ENCODE measurements at places on chromosomes 7 and 10.

GRCh38 chr10:33352175-33352574, 17.7 kb upstream of the NRP1 start:
- no peak for DNase-seq

- no peak for DNase-seq
Observed at GRCh38 chr7:35866186-35866585, 65.3 kb downstream of the SEPTIN7 start.

- DNase-seq, result no peak
Observed at GRCh38 chr7:142275028-142275427, 17.2 kb upstream of the PRSS58 start.

GRCh38 chr7:34061149-34061548, 155.8 kb downstream of the BMPER start:
- DNase-seq, result peak; percentile 36

DNA sequence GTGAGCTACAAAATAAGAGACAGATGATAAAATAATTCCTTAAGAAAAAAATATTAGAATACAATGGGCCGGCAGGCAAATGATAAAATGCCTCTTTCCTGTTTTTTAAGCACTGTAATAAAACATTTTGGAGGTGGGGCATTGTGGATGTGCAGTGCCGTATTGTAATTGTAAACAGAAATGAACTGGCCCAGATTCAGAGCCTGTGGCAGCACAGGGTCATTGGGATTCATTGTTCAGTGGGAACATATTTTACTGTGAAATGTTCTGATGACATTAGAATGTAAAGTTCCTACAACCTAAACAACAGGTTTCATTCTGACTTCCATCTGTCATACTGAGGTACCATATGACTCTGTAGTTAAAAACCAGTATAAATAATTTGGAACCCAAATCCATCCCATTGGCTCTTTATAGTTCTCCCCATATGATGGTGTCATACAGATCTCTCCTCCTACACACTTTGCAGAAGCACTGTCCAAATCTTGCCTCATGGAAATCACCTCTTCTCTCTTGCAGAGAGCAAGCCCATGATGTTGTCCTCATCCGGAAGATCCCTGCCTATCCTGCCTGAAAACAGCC, 264.6 kb downstream of the WDR37 start:
- no peak for DNase-seq

DNA sequence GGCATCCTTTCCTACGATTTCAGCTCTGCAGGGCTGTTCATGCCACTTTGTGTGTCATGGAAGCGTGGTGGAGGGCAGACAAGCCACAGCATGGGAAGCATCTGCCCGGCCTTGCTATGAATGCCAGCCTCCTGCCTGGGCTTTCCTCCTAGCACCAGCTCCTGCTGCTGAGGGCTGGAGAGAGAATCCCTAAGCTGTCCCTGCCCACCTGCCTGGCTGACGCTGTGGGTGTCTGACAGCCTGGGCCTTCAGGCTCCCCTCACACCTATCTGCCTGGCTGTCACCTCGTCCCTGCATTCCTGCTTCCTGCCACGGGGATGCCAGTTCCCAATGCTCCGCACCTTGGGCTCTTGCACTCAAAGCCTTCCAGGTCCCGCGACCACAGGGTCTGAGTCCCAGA, 606.5 kb upstream of the MGMT start:
- DNase-seq, result no peak

GRCh38 chr7:123351027-123351426, 151.3 kb upstream of the SLC13A1 start:
- DNase-seq, result no peak

DNA sequence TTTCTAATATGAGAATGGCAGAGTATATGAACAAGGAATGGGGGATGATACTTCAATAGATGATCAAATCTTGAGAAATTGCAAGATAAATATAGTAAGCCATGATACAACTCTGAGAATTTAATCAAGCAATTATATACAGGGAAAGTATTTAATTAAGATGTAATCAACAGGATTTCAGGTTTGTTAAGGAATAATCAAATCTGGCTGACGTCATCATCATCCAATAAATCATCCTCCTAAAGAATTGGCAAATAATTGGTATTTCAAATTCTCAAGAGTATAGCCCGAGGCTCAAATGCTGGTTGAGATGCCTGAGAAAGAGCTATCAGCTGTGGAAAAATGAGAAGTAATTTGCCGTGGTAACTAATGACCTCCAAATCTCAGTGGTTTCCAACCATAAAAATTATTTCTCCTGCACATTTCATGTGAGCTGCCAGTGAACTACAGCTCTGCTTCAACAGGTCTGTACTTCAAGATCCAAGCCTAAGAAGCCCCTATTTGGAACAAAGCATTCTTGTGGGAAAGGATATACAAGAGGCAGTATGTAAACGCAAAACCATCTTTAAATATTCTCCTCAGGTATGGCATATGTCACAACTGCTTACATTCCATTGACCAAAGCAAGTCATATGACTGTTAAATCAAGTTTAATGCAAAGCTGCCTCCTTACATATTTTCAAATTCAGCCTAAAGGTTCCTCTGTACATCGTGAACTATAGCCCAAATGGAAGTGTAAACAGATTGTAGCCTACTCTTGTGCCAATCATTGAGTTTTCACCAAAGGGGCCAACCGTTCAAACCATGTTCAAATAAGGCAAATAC, 503.0 kb downstream of the KIF20B start:
- DNase-seq, result no peak

DNA sequence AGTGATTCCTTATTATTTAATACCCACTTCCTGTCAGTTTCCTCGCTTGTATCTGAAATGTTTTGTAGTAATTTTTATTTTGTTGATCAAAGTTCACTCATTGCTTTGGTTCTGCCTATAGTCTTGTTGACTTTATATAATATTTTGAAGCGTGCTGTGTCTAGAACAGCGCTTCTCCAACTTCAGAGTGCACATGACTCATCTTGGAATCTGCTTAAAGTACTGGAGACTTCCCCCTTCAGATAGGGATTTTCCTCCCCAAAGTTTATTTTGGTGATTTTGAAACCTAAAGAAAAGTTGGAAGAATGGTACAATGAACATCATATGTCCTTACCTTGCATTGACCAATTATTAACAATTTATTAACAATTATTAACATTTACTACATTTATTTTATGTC, 5.8 kb downstream of the COMTD1 start:
- DNase-seq, result peak; percentile 40
